ENCODE measurements at places on chromosomes 2 and 18. TPM values are rescaled to one million over a fixed set of nuclear protein-coding genes. Genes with fewer than 3 reads are reported as not detected.

The SERPINB13 gene
- total RNA-seq = not detected

The PIK3C3 gene
- 42.5 TPM for total RNA-seq

The BCS1L gene
- 24.5 TPM for total RNA-seq

- DNase-seq = no peak
Measured at GRCh38 chr2:168134485-168134884, 112.9 kb downstream of the STK39 start.

DNA sequence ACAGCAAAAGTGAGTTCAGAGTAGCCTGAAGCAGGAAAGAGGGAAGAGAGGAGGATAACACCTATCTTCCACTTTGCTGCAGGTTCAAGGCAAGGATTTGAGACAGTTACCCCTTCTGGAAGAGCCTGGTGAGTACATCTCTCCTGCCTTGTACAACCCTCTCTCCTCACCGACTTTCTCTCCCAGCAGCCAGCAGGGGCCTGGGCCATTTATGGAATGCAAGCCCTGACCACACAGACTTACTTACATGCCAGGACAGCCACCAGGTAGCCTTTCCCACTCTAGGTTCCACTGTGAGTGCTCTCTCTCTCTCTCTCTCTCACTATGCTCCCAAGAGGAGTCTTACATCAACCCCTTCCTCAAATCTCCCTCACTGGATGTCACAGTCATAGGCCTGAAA lies 57.0 kb downstream of the BCL11A start:
- no peak for DNase-seq

GRCh38 chr2:75632091-75632701 lies 14.4 kb upstream of the MRPL19 start:
- no peak for DNase-seq

DNA sequence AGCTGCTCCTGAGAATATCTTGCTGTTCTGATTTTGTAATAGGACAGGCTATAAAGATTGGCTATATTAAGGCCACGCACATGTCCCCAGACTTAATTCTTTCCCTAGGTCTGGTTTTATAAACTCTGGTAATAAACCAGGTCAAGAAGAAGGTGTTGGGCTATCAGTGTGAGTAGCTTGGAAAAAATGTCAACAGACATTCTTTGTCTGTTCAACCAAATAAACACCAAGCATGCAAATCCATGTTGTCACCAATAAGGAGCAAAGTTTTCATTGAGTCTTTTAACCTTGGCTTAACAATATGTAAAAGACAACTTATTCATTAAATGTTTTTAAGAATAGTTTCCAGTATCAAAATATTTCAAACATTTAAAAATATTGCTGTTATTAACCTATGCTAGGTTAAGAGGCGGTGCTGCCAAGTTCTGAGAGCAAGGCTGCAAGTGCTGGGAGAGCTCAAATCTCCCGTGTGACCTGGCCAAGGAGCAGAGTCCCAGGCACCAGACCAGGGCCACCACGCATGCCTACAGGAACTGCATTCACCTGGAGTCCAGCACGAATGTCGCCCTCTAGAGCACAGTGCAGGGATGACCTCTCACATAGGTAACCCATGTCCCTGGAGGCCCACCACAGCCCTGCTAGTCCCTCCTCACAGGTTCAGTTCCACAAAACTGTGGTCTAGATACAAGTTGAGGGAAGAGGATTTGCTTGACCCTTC lies 120.5 kb upstream of the POU3F3 start:
- no peak for DNase-seq

DNA sequence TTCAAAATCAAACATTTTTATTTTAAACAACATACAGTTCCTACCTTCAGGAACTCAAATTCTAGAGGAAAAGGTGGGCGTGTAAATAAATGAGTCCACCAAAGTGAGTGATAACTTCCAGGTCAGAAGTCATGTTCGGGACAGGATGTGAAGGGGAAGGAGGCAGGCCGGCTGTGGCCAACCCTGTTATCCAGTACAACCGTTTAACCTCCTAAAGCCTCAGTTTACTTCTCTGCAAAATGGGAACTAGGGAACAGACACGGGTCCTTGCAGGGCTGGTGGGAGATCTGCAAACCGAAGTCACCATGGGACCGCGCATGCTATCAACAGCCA lies 373 bp downstream of the EIPR1 start:
- no peak for DNase-seq

DNA sequence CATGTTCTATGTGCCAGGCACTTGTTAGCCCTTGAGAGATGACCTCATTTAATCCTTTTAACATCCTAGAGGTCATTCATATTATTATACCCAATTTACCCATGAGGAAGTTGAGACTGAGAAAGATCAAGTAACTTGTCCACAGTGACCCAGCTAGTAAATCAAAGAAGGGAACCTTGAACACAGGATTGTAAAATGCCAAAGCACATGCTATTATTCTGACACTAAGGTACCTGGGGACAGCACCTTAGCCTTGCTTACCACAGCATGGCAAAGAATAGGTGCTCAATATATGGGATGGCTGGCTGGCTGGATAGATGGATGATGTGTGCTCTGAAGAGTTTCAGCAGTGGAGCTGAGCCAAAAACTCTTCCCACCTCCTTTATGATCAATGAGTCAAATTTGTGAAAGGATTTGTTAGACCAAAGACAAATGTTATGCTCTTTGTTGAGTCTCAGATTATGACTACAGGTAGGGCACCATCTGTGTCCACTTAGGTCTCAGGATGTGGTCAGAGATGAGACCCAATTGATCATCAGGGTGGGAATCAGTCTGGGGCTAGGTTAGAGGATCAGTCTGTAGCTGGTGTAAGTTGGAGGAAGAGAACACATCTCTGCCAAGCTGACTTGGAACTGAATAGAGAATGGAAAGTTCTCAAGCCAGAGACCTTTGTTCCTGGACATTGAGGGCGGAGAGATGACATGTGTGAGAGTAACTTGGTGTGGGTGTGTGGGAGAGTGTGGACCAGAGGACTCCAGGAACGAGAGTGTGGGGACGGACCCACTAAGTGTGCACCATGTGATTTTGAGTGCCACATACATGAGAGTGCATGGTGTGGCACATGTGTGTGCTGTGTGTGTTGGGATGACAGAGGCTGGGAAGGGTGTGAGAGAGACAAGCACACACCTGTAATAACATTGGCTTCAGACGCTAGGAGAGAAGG lies 16.3 kb upstream of the PKDCC start:
- DNase-seq = no peak

DNA sequence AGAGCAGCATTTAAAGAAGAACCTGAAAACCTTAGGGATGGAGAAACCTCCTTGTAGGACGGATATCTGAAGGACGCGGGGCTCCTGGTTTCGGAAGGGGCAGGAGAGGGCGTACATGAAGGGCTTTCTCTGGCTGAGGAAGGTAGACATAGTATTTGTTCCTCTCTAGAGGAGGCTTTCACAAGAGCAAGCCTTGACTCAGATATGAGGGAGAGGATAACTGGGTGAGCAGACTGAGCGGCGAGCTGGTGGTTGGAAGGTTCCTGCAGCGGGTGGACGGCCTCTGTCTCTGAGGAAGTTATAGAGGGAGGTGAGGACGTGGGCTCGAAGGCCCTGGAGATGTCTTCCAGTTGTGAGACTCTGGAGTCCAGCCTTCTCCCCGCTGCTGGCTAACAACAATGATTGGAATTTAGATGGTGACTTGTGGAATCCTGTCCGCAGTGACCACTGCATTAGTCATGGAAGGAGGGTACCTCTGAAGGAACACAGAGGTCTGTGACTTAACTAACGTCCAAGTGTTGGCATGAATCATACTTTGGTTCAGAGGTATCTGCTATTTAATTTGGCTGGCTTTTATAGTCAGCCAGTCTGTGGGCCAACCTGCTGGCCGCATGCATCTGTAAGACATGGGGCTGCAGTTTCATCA lies 80.9 kb downstream of the ASAP2 start:
- DNase-seq = no peak

Data from chondrocyte (in vitro differentiated cells).